ENCODE measurements at places on chromosomes 2 and 18.

- DNase-seq, result no peak
Observed at GRCh38 chr2:227816507-227817294, 3.1 kb downstream of the CCL20 start.

DNA sequence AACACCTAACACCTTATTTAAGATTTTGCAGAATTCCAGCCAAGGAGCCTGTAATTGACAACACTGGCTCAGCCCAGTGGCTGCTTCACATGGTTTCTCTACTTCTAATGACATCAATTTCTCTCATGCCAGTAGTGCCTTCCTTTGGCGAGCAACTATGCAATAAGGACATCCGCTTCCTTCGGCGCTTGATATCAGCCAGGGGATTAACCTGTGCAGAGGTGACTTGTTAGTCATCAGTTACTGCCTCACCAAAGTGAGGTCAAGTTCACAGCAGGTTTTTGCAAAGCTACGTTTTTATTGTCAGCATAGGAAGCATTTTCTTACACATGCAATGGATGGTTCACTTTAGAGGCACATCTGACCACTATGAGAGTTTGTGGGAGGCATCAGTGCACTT, 24.0 kb upstream of the EDAR start:
- DNase-seq, result no peak

DNA sequence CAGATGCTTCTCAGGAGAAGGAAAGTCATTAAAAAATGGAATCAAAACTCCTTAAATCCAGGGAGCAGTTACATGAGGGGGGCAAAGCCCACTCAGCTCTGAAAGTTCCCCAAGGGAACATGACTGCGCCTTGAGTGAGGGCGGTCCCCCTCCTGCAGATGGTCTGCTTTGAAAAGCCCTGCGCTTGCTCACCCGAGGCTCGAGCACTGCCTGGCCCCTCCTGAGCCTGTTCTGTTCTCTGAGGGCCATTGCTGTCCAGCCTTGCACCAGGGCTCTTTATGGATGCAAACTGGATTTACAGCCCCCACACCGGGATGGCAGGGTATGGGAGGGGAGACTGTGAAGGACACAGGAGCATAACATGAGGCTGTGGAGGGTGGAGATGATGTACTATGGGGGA, 37.8 kb upstream of the DNMT3A start:
- DNase-seq, result no peak

DNA sequence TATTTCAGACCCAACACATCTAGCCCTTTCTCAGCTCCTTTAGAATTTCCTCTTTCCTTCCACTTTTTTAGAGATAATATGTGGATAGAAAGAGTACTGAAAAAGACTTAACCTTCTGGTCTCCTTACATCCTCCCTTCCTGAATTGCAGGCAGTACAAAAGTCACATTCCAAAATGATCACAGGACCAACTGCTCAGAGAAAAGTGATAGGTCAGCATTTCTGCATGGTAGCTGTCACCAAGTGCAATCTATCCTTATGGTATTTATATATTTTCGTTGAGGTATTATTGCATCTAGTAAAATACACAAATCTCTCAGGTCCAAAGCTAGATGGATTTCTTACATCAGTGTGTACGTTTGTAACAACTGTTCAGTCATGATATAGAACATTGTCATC, 427.5 kb downstream of the LPIN1 start:
- DNase-seq, result no peak

- DNase-seq, result no peak
Observed at GRCh38 chr2:186570604-186571003, 19.3 kb upstream of the ITGAV start.

DNA sequence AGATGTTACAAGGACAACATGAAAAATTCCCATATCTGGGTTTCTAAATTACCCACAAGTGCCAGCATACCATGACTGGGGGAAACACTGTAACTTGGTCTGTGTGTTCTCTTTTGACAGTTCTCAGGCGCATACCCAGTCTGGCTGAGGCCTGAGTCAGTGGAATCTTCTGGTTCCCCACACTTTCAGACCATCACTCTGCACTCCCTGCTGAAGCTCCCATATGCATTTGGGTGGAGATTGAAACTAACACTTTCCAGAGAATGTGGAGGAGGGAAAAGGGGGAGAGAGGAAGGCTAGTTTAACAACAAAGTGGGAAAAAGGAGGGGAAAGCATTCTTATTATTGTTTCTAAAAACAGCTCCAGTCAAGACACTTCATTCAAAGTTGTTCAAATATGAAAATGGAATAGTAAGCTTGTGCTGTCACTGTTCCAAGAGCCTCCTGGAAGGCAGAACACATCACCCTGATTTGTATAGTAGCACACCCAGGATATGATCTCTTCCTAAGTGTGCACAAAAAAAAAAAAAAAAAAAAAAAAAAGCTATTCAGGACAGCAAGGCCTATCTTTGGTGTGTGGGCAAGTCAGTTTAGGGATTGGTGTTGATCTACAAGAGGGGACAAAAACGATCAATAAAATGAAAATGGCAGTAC, 48.1 kb upstream of the CTIF start:
- DNase-seq, result no peak

GRCh38 chr2:231113489-231113888, 11.4 kb downstream of the HTR2B start:
- DNase-seq, result no peak

- DNase-seq, result no peak
Observed at GRCh38 chr18:38458698-38459097, 893.1 kb upstream of the CELF4 start.

- DNase-seq, result no peak
Observed at GRCh38 chr2:39232141-39232540, 11.6 kb downstream of the CDKL4 start.

DNA sequence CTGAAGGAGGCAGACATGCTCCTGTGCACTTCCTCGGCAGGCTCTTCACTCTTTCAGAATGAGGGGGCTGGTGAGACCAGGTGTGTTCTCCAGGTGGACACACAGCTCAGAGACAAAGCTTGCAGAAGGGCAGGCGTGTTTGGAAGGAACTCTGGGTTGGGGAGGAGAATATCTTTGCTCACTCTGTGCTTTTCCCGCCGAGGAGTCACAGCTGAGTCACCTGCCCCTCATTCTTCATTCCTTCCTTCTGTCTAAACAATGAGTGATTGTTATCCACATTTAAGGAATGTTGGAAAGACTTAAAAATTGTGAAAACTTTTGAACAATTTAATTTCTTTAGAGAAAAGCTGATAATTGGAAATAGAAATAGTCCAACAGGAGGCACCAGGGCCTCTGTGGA, 126.3 kb upstream of the TPO start:
- DNase-seq, result no peak
